Central memory CD4-positive, alpha-beta T cell (primary cell): ENCODE measurements at places on chromosomes 13 and 19.

- no peak for DNase-seq
These were observed 153.5 kb downstream of the LMO7 start for GRCh38 chr13:75789451-75790197.

GRCh38 chr19:28018499-28018898 is 1194.5 kb downstream of the UQCRFS1 start:
- no peak for DNase-seq

DNA sequence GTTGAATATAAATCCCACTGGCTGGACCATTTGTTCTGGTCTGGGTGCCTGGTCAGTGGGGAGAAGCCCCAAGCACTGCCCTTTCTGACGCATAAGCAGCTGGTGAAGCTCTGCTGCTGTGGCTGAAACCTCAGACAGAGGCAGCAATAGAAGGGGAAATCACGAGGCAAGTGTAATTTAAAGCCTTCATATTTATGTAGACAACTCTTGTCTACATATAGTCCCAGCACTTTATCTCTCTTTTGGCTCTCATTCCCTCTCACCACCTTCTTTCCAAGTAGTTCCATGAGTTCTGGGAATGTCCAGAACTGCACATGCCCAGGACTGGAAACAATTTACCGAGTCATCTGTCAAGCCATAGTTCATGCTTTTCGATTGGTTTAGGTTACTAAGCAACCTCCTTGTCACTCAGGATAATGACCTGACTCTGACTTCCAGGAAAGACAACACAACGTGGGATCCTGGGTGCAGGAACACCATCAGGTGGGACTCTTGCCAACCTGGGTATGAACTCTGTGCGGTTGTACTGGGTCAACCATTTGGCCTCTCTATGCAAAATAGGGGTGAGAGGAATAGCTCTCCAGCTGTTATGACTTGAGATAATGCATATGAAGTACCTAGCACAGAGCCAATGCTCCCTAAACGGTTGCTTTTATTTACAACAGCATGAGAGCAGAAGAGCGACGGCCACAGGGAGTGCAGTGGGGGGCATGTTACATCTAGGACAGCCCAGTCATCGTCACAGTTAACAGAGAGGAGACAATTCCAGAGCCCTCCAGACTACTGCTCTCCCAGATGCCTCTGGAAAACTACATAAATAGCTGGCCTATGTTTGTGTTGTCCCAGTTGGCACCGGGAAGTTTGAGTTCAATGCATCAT is 321.9 kb downstream of the FOXO1 start:
- no peak for DNase-seq

DNA sequence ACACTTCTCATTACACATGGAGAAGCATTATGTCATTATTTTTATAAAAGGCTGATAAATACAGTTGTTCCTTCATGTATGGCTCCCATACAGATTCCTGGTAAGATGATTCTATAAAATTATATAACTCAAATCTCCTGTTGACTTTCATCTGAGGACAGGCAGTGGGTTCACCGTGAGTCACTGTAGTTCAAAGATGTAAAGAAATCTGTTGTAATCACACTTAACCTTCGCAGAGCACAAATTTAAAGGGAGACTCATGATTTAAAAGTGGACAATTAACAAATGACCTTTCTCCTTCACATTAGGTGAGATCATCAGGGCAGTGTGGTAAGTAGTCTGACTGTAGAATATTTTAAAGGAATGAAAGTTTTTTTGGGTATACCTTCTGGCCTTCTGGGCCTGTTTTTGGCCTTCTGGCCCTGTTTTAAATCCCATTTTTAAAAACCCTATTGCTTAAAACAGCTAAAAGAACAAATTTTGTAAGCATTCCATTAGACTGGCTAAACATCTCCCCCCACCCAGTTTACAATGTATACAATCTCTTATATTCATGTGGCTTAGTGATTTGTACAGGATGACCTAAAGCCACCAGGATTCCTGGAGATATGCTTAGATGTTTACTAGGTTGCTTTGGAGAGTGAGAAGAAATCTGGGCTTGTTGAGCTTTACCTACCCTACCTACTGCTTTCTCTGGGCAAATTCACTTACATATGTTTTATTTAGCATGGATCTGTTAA is 171.2 kb downstream of the ITGBL1 start:
- DNase-seq = no peak

- no peak for DNase-seq
These were observed 183.3 kb downstream of the KCNRG start for GRCh38 chr13:50198508-50198907.

- DNase-seq = no peak
These were observed 430.2 kb downstream of the KCTD12 start for GRCh38 chr13:76455960-76456359.

DNA sequence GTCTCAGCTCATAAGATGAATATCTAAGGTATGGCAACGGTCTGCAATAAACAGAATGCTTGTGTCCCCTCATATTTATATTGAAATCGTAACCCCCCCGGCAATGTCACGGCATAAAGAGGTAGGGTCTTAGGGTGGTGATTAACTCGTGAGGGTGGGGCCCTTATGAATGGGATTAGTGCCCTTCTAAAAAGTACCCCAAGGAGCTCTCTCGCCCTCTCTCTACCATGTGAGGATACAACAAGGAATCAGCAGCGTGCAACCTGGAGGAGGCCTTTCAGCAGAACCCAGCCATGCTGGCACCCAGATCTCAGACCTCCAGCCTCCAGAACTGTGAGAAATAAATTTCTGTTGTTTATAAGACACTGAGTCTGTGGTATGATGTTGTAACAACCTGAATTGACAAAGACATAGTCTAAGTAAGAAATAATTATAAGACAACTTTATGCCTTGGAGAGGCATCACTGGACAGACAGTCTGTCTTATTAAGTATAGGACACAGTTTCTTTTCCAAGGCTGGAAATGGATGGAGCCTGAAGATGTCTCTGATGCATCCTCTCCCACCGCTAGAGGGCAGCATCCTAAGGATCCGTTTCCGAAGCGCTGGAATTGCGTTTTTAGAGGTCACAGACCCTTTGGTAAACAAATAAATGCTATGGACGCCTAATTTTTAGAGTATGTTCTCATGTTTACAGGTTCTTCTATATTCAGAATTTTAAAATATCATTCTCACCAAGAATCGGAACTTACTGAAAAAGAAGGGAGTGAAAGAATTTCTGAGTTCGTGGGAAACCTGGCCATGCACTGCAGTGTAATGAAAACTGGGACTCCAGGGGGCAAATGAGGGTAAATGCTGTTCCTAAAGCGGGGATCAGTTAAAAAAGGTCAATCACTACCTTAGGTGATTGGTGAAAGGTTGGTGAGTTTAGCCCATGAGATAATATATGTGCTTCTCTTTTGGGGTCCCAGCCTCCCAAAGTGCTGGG is 13.3 kb upstream of the LEUTX start:
- peak; percentile 4 for DNase-seq

DNA sequence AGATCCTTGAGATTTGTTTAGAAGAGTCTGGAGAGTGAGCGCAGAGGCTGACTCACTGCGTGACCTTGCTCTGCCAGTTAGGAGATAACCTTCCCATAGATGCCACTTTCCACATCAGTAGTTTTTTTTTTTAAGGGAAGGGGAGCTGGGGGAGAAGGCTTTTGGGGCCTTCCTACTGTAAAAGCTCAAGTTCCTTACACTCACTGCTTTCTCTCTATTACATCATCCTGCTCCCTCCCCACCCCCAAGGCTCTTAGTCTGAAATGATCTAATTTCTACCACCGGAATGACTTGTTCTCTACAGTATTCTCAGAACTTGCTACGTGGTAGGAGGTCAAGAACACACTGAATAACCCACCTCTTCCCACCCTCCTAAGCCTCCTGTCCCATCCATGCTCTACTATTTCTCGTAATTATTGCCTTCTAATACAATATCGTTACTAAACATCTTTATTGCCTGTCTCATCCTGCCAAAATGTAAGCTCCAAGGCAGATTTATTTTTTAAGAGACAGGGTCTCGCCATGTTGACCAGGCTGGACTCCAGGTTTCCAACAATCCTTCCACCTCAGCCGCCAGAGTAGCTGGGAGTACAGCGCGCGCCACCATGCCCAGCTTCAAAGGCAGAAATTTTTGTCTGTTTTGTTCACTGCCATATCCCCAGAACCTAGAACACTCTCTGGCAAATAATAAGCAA is 1.2 kb downstream of the LONP1 start:
- DNase-seq = no peak

DNA sequence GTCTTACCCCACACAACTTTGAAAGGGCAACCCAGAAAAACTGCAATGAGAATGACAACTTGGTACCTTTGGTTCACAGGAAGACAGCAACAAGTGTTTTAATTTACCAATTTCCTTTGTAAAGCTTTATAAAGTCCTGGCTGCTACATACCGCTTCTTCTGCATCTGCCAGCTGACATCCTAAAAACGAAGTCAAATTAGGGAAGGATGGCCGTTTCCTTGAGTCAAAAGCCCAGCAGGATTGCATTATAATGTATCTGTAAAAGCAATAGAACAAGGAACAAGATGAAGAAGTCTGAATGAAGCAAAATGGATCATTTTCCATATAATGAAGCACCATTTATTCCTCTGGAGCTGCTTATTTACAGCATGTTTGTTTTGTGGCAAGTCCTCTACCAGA is 25.8 kb upstream of the URAD start:
- DNase-seq = no peak

DNA sequence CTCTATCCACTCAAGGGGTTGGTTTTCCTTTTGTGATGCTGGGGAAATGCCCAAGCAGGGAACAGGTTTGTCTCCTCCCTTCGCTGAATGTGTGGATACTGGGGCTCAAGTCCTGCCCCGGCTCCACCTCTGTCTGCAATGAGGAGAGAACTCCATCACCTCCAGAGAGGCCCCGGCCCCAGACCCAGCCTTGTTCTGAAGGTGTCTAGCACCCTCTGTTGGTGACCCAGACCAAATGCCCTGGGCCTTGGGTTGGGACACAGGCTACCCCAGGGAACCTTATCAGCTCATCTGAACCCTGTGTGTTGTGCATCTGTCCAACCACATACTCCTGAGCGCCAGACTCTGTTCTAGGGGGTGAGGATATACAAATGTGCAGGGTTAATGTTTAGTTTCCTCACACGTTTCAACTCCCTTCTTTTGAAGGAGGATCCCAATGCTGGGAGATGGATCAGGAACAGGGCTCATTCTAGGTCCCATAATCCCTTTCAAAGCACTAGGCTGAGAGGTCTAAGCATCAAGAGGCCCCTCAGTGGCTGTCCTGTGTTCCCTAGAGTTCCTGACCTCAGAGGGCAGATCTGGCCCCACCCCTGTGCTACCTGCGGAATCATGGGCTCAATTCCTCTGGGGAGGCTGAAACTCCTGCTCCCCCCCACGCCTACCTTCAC is 112.5 kb upstream of the SLC7A1 start:
- DNase-seq = peak; percentile 25

GRCh38 chr19:42764836-42765235 is 642 bp downstream of the PSG8 start:
- no peak for DNase-seq

DNA sequence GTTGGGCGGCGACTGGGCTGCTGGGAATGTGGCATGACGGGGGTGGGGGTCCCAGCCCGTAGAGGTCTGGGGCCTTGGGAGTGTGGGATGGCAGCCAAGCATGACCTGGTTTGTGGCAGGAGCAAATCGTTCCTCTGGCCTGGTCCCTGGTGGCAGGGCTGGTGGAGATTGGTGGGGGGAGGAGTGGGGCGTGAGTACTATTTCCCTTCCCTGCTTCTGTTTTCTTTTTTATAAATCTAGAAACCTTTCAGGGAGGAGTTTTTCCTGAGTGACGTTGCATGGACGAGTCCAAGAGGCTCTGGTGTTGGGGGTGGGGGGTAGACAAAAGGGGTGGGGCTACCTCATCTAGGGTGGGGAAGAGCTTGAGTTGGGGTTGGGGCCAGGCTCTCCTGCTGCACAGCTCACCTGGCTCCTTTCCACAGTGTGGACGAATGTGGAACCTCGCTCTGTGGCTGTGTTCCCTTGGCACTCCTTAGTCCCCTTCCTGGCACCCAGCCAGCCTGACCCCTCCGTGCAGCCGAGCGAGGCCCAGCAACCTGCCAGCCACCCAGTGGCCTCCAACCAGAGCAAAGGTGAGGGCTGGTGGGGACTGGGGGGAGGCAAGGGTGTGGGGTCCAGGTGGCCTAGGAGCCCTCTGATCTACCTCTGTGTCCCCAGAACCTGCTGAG is 15.4 kb upstream of the PRR19 start:
- no peak for DNase-seq

DNA sequence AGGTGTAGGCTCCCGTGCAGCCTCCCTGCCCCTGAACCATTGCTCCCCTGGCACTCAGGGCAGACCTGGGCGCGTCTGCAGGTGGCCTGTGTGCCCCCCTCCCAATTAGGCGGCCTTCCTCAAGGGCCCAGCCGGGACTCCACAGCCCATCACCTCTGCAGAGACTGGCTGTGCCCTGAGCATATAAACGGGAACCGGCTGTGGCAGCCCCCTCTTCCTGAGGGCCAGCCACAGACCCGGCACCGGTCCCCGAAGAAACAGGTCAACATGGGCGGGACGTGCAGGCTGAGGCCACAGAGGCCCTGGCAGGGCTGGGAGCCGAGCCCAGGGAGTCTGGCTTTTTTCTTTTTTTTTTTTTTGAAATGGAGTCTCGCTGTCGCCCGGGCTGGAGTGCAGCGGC is 12.0 kb downstream of the PIAS4 start:
- no peak for DNase-seq

DNA sequence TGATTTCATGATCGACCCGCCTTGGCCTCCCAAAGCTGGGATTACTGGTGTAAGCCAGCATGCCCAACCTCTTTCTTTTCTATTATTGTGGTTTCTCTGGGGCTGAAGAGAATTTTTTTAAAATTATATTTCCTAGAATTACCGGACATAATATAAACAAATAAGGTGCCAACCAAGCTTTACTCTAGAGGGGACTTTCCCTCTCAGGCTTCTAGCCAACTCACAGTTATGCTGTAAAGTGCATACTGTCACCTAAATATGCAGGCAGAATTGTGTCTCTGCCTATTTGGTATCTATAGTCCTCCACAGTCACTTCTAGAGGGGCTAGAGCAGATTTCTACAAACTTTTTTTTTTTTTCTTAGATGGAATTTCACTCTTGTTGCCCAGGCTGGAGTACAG is 41.6 kb upstream of the ZNF681 start:
- DNase-seq = no peak

GRCh38 chr13:25943658-25944057 is 108.2 kb downstream of the SHISA2 start:
- no peak for DNase-seq

GRCh38 chr19:2633693-2634075 is 68.8 kb downstream of the GNG7 start:
- no peak for DNase-seq

DNA sequence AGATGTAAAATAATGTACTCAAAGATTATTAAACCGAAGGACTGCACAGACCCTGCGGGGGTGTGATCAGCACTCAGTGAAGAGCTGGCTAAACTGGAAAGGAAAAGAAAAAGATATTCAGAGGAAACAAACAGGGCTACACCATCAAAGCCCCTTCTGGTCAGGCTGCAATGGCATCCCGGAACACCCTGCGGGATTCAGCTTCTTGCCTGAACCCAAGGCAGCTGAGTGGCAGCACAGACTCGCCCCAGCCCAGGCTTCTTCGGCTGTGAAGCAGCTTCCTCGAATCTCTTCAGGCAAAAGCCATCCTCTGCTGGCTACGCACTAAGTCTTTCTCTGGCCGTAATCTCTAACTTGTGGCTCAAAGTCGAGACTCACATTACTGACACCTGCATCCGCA is 220.9 kb downstream of the TEX29 start:
- no peak for DNase-seq
